Stromal cell of bone marrow (primary cell): ENCODE measurements at places on chromosomes 6 and 20.
A peak's percentile ranks its signal among the peaks of the same experiment; 100 is the strongest.

GRCh38 chr20:45246109-45246508 lies 8.3 kb downstream of the SLPI start:
- DNase-seq = no peak

GRCh38 chr6:149012040-149012545 lies 265.3 kb downstream of the UST start:
- DNase-seq = peak; percentile 99

DNA sequence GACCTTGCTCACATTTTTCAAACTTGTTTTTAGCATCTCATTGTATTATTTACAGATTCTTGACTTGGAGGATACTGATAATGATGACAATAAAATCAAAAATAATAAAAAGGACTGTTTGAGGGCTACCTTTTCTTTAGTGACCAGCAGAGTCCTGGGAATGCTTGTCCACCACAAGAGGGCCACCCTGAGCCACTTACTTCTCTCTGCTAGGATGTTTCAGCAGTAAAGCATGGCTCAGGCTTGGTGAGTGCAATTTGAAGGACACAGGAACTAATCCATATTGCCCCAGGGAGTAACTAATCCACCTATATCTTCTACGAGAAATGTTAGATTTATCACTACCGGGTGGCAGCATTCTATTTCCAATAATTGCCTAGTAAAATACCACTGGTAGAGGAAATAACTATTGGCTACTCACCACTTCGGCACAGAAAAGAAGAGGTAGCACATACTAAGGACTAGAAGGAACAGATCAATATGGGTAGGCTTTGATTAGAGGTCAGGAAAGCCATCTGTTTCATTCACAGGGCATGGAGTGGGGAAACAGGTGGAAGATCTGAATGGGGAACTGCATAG lies 5.8 kb upstream of the KIAA0408 start:
- DNase-seq = peak; percentile 57

DNA sequence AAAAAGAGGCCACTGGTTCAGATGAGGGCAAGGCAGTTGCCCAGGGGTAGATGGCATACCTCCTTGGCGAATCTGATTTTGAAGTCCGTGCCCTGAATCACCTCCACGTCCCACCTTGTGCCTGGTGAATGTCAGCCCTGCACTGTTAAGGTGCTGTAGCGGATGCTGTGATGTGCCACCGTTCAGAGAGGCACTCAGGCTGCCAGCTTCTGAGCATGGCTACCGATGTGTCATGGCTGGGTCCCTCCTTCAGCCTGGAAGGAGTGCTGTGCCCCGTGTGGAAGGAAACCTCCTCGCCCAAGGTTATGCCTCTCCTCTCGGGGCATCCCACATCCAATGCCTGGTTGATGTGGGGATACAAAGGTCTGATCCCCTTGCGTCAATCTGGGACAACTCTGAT lies 43.6 kb downstream of the UST start:
- no peak for DNase-seq

GRCh38 chr20:53926428-53927028 lies 143.9 kb downstream of the BCAS1 start:
- peak; percentile 87 for DNase-seq
